ENCODE measurements at places on chromosomes 3 and 15. TPM values are rescaled to one million over a fixed set of nuclear protein-coding genes. Genes with fewer than 3 reads are reported as not detected.

GRCh38 chr15:45612790-45613415 is 21.9 kb upstream of the SQOR start:
- DNase-seq = no peak

- no peak for DNase-seq
Observed at GRCh38 chr15:89794627-89795241, 18.6 kb downstream of the MESP2 start.

DNA sequence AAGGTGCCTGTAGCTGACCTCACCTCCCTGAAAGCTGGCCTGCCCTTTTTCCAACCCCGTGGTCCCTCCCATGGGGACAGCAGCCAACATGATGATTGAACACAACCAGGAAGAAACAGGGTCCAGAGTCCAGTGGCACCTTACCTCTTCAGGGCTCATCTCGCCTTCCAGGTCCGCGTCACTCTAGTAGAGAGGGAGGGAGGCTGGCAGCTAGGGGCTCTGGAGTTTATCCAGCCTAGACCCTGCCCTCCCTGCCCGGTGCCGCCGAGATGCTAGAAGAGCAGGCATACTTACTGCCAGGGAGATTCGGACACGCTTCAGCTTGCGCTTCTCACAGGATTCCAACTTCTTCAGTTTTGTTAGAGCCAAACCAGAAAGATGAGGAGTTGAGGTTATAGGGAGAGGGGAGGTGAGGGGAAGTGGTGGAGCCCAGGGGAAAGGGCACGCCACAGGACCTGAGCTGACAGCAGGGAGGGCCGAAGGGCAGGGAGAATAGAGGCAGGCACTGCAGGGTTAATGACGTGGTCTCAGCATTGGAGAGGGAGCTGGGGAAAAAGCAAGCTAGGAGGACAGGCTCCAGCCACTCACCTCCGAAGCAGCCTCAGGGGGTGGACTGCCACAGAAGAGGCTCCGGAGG is 9.1 kb downstream of the CLCN2 start:
- DNase-seq = no peak

DNA sequence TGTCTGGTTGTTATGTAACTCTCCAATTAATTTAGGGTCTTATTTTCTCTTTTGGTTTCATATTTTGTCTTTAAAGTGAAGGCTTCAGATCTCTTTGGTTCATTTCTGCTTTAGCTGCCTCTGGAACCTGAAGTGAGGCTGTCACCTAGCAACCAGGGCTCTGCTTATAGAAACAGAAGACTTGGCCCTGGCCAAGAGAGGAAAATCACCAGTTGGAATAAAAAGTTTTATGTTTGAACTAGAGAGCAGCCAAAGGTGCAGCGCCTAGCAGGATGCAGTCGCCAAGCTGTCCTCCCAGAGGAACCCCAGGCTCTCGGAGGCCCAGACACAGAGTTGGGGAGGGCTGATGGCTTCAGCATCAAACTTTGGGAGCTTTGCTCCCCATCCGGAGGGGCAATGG is 41.1 kb downstream of the LYZL4 start:
- DNase-seq = no peak

- no peak for DNase-seq
Observed at GRCh38 chr3:153443961-153444360, 281.9 kb downstream of the RAP2B start.

CHRNA3 gene
- total RNA-seq = not detected

MFSD1 gene
- total RNA-seq = 6.9 TPM

MASP1 gene
- total RNA-seq = not detected

SLITRK3 gene
- not detected for total RNA-seq
